ENCODE measurements at places on chromosomes 4 and X. TPM values are rescaled to one million over a fixed set of nuclear protein-coding genes. Genes with fewer than 3 reads are reported as not detected.

GRCh38 chrX:136209016-136209738 lies 42.0 kb downstream of the MAP7D3 start:
- DNase-seq = peak; percentile 31

DNA sequence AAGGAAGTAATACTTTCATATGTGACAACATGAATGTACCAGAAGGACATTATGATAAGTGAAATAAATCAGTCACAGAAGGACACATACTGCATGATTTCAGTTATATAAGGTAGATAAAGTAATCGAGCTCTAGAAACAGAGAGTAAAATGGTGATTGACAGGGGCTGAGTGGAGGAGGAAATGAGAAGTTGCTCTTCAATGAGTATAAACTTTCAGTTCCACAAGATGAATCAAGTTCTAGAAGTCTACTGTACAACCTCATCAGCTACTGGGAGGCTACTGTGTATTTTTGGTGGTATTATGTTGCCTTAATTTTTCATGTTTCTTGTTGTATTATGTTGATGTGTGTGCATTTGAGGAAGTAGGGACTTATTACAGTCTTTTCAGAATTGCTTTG lies 270.9 kb upstream of the GRIA3 start:
- no peak for DNase-seq

- no peak for DNase-seq
Measured at GRCh38 chrX:121733514-121733913, 686.1 kb downstream of the GLUD2 start.

GRCh38 chrX:23792861-23793553 lies 10.0 kb downstream of the SAT1 start:
- no peak for DNase-seq

GRCh38 chrX:118530219-118530911 lies 34.8 kb downstream of the DOCK11 start:
- DNase-seq = no peak

GRCh38 chr4:52837716-52838558 lies 24.2 kb upstream of the RASL11B start:
- DNase-seq = no peak

DNA sequence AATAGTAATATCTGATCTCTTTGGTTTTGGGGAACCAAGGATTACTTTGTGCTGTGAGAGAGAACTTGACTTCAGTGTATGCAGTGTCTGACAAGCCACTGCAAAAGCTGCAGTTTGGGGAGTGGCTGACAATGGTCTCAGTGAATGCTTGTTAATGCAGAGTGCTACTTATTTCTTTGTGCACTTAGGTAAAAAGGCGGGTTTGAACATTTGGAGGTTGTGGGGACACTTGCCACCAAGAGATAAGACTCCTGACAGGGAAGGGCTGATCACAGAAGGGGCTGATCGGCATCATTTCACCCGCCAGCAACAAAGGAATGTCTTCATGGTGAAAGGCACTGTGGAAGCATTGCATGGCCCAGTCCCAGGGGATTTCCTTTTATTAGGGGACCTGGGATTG lies 28.6 kb upstream of the USP46 start:
- no peak for DNase-seq

- no peak for DNase-seq
Measured at GRCh38 chr4:105280338-105281123, 133.9 kb downstream of the TET2 start.

GRCh38 chrX:7889680-7890079 lies 37.5 kb downstream of the PNPLA4 start:
- no peak for DNase-seq

DNA sequence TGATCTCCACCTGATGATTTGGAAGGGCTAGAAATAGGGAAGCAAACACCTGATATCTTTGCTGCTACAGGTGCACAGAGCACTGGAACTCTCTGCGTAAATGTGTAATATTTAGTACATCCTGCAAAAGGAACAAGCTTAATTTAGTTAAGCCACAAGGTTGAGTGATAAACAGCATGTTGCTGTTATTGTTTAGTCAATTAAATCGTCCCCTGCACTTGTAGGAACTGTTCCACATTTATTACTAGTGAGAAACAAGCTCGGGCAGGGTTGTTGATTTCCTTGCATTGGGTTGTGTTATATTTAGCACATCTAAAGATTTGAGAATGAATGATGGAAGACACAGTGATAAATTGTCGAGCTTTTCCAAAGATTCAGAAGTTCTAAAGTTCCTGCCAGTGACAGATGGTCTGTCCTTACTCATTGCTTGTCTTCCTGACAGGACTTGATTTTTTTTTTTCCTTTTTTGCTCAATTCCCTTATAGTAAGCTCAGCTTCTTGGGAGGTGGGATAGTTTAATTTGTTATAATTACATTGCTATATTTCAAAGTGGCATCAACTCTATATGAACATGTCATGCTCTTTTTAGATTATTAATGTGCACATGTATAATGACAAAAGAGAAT lies 627.0 kb upstream of the ATOH1 start:
- DNase-seq = no peak

DNA sequence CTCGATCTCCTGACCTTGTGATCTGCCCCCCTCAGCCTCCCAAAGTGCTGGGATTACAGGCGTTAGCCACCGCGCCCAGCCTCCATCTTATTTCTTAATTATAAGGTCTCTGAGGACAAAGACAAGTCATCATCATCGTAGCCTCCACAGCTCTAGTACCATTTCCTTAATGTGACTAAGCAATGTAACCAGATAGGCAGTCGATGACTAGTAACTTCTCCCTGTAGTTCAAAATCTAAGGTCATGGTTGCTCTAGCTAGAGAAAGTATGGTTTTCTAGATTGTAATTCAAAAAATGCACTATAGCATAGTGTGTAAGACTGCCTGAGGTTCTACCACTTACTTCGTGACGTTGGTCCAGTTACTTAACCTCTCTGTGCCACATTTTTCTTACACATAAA lies 6.9 kb downstream of the SLC39A8 start:
- DNase-seq = no peak

DNA sequence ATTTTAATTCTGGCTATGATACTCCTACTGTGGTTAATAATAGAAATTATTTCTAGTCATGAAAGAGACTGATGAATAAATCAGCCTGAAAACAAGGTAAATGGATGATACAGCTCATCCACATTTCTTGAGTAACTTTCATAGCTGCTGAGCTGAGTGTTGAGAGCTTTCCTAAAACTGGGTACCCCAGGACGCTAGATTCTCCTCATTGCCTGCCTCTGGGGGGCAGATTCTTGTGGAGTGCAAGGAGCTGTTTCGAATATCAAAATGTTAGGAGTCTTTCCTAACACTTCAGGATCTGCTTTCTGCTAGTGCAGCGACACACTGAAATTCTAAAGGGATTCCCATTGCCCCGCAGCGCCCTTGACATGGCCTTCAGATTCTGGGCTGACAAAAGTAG lies 2.1 kb downstream of the MND1 start:
- DNase-seq = no peak

- DNase-seq = no peak
Measured at GRCh38 chrX:107831071-107831730, 5.5 kb downstream of the MID2 start.

The F8A1 gene
- 30.2 TPM for total RNA-seq

DNA sequence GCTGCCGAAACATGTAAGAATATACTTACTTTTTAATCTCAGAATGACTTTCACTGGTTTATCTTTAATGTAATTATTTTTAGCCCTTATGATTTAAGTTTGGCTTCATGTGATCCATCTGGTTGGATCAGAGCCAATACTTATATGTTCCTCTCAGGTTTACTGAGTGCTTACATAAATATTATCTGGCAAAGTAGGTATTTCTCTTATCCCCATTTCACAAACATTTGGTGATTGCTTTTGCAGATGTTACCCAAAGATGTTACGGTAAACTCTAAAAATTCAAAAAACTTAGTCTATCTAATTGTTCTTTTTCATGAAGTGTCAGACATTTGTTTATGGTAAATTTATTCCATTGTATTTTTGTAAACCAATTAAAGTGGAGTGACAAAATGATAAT lies 115.0 kb upstream of the TLL1 start:
- no peak for DNase-seq

- DNase-seq = no peak
Measured at GRCh38 chrX:85052205-85052604, 48.5 kb downstream of the APOOL start.

The ADGRG4 gene
- total RNA-seq = not detected

DNA sequence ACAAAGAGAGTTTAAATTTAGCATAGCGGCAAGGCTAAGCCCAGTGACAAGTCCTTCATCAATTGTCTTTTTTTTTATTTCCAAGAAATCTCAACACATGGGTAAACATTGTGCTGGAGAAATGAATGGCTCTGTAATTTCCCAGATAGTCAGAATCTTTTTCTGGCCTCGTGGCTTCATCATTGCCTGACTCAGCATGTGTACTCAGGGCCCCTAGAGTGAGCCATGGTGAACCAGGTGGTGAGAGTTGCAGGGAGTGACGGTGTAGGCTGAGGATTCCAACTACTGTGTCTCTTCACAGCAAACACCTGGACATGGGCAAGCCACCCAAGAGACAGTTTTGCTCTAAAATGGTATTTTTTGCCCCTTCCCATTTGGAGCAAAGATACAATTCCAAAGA lies 43.1 kb upstream of the UCP1 start:
- DNase-seq = no peak

DNA sequence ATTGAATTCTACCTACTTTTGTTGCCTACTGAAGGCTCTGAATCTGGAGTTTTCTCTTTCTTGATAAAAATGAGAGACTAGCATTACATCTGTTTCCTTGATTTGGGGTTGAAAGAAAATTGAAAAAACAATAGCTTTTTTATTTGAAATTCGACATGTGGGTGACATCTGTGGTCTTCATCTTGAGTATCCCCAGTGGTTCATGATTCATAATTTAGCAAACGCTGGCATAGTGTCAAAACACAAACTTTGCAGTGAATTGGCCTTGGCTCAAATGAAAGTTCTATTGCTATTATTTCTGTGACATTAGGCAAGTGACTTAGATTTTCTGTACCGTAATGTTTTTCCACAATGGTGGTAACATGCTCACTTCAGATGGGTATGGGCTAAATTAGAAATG lies 747.6 kb downstream of the PCDH7 start:
- no peak for DNase-seq

- no peak for DNase-seq
Measured at GRCh38 chr4:39802005-39802404, 104.1 kb downstream of the UBE2K start.

The LARP1B gene
- total RNA-seq = 31.1 TPM

DNA sequence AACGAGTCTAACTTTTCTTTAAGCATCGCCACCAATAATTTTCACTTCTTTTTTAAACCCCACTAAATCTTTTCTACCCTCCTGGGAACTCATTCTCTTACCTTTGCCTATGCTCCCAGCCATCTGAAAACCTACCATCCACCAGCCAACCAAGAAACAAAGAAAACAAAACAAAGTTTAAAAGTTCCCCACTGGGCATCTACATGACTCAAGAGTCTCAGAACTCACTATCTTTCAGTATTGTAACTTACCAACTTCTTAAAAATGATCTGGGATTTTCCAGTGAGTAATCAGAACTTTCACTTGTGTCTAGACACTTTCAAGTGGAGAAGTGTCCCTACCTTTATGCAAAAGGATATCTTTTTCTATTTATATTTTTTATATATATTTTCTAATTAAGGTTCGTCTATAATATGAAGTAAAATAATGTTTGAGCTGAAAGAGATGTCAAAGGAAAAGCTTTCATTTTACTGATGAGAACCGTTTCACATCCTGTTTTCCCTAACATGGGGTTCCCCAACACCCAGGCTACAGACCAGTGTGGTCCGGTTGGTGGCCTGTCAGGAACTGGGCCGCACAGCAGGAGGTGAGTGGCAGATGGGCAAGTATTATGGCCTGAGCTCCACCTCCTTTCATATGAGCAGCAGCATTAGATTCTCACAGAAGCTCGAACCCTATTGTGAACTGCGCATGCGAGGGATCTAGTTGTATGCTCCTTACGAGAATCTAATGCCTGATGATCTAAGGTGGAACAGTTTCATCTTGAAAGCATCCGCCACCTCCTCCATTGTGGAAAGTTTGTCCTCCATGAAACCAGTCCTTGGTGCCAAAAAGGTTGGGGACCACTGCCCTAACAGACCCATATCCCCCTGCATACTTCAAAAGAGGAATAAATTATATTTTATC lies 9.8 kb upstream of the TIGD2 start:
- DNase-seq = no peak

The TRAPPC11 gene
- 35.9 TPM for total RNA-seq

DNA sequence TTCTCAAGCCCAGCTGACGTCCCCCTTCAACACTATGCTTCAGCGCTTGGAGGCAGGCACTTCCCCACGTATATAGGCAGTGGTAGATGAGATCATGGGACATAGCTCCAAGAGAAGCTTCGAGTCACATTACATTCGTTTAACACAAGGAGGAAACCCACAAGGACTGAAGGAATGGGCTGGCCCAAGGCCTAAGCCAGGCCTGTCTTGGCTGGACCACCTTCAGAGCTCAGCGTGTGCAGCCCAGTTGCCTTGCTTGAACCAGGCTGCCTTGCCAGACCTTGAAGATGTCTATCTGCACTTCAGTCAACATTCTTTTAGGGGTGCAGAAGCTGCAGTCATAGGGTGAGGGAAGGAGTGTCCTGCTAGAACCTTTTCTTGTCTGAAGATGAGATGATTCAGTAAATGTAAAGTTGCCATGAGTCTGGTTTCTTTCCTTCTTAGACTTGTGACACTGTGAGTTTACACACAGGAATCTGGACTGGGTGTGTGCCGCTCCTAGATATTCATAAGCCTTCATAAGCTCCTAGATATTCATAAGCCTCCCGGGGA lies 144.1 kb upstream of the RBPJ start:
- no peak for DNase-seq

The NAA11 gene
- not detected for total RNA-seq

GRCh38 chr4:25299476-25300203 lies 12.9 kb upstream of the ZCCHC4 start:
- DNase-seq = no peak

GRCh38 chr4:47907089-47907646 lies 7.2 kb downstream of the NFXL1 start:
- DNase-seq = no peak

DNA sequence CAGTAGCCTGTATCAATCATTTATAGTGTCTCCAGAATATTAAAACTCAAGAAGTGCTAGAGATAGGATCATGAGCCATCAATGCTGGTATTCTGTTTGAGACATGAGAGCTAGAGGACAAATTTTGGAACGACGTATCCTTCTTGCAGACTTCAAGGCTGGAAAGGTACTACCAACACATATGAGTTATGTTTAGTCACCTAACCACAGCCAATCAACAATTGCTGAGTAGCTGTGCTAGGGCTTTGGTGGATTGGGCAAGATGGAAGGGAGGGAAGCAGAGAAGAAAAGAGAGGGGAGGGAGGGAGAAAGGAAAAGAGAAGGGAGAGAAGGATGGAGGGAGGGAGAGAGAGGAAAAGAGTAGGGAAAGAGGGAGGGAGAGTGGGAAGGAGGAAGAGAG lies 21.6 kb upstream of the RAI2 start:
- DNase-seq = no peak
